CD8-positive, alpha-beta memory T cell (primary cell): ENCODE measurements at places on chromosomes 11 and 22. TPM values are rescaled to one million over a fixed set of nuclear protein-coding genes. Genes with fewer than 3 reads are reported as not detected.
A peak's percentile ranks its signal among the peaks of the same experiment; 100 is the strongest.

DNA sequence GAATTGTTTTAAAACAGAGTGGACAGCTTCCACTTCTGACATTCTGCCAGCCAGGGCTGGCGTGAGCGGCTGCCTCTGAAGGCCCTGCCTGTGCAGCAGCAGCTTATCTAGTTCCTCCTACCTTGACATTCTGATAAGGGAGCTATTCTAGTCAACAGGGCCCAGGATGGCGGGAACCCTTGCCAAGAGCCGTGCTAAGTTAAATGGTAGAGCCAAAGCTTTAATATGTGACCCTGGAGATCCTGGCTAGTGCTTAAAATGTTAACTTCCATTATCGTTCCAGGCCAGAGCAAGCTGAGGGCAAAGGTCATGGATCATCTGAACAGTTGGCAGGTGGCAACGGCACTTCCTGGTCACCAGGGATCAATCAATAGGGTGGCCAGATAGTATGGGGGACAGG lies 3.5 kb downstream of the KCNJ5 start:
- H3K36me3 ChIP-seq: no peaks in the 10 kb centered on the region
- peaks cover 5% of the 10 kb centered on the region for H3K4me1 ChIP-seq
- H3K27ac ChIP-seq: no peak overlapping the region
- no peak for DNase-seq
- H3K27me3 ChIP-seq: peaks cover 8% of the 10 kb centered on the region
- H3K4me3 ChIP-seq: no peak overlapping the region

DNA sequence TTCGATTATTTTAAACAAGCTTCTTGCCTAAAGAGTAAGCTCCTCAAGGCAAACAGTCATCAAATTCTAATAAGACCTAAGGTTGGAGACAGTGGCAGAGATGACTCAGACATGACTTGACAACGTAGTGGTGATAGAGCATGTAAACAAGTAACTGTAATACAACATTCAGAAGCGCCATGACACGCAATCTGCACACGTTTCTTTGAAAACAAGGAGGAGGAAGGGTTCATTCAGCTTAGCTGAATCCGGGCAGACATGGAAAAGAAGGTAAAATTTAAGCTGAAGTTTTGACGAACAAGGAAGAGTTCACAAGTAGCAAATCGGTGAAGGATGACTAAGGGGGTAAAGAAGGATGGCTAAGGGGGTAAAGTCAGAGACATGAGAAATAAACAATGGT lies 152.4 kb upstream of the ZC3H12C start:
- no peak overlapping the region for H3K27ac ChIP-seq
- DNase-seq: no peak
- no peaks in the 10 kb centered on the region for H3K27me3 ChIP-seq
- H3K4me1 ChIP-seq: no peaks in the 10 kb centered on the region
- H3K4me3 ChIP-seq: no peak overlapping the region

- H3K36me3 ChIP-seq: no peaks in the 10 kb centered on the region
- peak overlapping the region; percentile 14 for H3K4me3 ChIP-seq
- H3K27me3 ChIP-seq: no peaks in the 10 kb centered on the region
- no peak overlapping the region for H3K27ac ChIP-seq
Observed at GRCh38 chr22:36409911-36410756, 22.4 kb upstream of the MYH9 start.

The CPT1A gene
- total RNA-seq: 27.4 TPM
